Pons (tissue), 1 donor: ENCODE measurements at places on chromosomes 3 and 15.

GRCh38 chr3:128082546-128082945 is 30.3 kb downstream of the SEC61A1 start:
- DNase-seq = no peak

GRCh38 chr3:16349986-16350596 is 85.1 kb downstream of the OXNAD1 start:
- DNase-seq = no peak

- no peak for DNase-seq
Measured at GRCh38 chr3:177680472-177680821, 483.2 kb upstream of the TBL1XR1 start.

DNA sequence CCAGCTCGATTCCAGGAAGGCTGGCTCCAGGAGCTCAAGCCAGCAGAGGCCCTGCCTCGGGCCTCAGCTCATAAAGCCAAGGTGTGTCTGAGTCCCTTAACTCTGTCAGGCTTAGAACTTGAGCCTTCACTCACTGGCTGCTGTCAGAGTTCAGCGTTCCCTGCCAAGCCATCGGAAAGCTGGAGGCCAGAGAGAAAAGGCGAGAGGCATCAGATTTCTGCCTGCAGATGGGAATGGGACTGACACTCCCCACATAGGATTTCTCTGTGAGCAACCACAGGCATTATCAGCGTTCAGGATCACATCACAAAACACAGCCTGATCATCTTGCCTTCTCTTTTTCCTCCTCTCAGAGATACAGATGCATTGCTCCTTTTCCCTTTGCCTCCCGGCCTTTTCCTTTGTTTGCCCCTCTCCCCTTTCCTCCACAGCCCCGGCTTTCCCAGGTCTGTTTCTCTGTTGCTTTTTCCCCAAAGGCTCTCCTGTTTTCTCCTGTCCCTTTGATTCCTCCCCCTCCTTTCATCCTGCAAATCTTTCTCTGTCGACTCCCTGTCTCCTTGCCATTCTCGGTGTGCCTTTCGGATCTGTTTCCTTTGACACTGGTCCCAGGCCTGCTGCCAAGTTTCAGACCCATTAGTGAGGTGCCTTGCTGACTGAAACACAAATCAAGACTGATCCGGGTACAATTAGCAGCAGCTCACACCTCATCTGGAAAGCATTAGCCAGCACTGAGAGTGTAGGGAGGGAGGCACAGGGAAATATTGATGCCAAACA is 44.5 kb upstream of the BOC start:
- DNase-seq = peak; percentile 51

GRCh38 chr3:30640851-30641250 is 34.5 kb downstream of the TGFBR2 start:
- DNase-seq = no peak

DNA sequence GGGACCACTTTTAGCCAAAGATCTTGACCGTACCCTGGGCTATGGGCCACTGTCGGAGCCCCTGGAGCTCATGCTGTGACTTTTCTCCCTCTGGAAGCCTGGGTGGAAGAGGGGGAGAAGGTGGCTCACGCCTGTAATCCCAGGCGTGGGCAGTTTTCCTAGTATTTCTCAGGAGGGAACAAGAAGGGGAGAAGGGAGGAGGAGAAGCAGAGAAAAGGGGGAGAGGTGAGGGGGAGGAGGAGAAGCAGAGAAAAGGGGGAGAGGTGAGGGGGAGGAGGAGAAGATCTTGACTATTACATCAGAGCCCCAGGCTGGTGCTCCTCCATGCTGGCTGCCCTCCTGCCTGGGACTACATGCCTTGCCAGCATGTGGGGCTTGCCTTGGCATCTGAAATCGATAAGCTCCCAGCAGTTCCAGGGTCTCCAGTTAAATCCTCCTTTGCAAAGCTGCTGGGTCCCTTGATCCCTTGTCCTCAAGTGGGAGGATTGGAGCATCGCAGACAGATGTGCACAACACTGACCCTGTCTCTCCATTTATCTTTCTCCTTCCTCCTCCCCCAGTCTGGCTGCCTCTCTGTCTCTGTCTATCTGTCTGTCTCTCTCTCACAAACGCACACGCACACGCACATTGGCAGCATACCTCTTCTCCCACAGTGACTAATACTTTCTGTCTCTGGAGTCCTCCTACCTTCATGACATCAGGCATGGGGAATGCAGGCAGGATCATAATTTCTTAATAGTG is 41.6 kb downstream of the MRAS start:
- DNase-seq = no peak

DNA sequence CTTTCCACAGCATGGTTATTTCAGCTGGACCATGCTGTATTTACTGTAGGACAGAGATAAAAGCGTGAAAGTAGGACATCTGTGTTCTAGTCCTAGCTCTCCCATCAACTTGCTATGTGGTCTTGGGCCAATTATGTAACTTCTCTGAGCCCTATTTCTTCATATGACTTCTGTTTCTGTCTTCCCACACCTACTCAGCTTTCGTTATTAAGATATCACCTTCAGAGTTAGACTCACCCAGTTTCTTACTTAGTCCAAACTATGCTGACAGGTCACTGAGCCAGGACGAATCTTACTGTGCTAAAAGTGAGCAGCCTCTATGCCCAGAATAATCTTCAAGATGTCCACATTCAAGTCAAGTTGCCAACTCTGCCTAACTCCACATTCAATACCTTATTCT is 283.7 kb downstream of the IL5RA start:
- no peak for DNase-seq

DNA sequence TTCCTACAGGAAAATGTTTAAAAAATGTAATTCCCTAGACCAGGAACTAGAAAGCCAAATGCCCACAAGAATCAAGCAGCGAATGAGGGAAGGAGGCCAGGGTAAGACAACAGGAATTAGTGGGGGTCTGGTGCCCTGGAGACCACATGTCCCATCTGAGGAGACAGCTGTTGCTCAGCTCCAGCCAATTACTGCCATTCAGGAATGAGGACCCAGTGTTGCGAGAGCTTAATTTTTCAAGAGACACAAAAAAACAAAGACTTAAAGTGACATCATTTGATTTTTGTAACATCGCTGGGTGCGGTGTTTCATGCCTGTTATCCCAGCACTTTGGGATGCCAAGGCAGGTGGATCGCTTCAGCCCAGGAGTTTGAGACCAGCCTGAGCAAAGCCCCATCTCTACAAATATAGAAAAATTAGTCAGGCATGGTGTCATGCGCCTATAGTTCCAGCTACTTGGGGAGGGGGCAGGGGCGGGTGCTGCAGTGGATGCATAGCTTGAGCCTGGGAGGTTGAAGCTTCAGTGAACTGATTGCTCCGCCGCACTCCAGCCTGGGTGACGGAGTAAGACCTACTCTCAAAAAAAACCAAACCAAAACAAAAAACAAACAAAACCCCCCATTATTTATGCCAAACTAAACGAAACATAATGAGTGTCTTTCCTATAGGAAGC is 52.8 kb upstream of the LRIG1 start:
- DNase-seq = no peak

- peak; percentile 56 for DNase-seq
Measured at GRCh38 chr3:151156618-151157216, 46.3 kb downstream of the GPR171 start.

DNA sequence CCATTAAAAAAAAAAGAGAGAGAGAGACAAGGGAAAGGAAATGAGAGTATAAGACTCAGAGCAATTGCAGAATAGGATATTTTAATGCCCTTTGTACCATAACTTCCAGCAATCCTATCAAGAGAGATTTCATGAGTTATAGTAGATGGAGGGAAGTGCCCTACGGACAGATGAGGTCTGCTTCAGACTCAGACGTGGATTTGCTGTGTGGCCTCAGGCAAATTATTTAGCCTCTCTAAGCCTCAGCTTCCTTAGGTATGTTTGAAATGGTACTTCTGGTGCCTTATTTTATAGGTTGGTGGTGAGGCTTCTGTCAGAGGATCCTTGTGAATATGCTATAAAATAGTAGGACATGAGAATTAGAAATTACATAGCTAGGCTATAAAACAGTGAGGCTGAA is 448.2 kb downstream of the EDEM1 start:
- DNase-seq = no peak

DNA sequence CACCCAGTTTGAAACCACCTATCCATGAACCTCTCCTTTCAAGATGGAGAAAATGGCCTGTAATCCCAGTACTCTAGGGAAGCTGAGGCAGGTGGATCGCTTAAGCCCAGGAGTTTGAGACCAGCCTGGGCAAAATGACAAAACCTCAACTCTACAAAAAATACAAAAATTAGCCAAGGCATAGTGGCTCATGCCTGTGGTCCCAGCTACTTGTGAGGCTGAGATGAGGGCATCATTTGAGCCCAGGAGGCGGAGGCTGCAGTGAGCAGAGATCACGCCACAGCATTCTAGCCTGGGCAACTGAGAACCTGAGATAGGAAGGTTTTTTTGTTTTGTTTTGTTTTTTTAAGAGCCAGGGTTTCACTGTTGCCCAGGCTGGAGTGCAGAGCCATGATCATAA is 5.4 kb downstream of the TKT start:
- no peak for DNase-seq

GRCh38 chr3:42654331-42655201 is 1.1 kb downstream of the ZBTB47 start:
- DNase-seq = peak; percentile 72

GRCh38 chr15:62957130-62957529 is 85.4 kb upstream of the TPM1 start:
- no peak for DNase-seq

GRCh38 chr3:50336452-50337174 is 4.0 kb downstream of the RASSF1 start:
- DNase-seq = peak; percentile 26

GRCh38 chr15:74122403-74123130 is 7.8 kb upstream of the ISLR2 start:
- DNase-seq = no peak

DNA sequence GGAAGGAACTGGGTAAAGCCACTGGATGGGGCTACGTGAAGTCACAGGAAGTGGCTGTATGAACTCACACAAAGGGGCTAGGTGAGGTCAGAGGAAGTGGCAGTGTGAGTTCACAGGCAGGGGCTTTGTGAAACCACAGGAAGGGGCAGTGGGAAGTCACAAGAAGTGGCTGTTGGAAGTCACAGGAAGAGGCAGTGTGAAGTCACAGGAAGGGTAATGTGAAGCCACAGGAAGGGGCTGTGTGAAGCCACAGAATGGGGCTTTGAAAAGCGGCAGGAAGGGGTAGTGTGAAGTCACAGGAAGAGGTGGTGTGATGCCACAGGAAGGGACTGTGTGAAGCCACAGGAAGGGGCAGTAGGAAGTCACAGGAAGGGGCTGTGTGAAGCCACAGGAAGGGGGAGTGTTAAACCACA is 34.6 kb downstream of the GASK1A start:
- no peak for DNase-seq

DNA sequence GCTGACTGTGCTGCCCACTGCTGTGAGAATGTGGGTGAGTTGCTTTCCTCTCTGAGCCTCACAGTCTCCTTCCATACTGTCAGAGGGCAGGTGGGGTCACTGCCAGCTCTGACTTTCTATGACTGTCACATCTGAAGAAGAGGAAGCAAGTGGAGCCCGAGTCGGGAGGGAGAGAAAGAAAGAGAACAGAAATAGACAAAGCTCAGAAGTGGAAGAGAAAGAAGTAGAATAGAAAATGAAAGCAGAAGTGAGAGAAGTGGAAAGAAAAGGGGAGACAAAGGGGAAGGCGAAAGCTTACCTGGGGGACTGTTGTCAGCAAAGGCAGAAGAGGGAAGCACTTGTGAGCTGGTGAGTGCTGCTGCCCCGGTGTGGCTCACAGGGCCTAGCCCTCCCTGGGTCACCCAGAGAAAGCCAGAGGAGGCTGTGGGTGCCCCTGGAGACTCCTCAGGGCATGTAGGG is 57.9 kb downstream of the EPHB1 start:
- DNase-seq = peak; percentile 79

GRCh38 chr3:158407844-158408517 is 163.0 kb upstream of the MLF1 start:
- no peak for DNase-seq

- DNase-seq = peak; percentile 20
Measured at GRCh38 chr3:128322030-128323022, 144.4 kb downstream of the DNAJB8 start.

DNA sequence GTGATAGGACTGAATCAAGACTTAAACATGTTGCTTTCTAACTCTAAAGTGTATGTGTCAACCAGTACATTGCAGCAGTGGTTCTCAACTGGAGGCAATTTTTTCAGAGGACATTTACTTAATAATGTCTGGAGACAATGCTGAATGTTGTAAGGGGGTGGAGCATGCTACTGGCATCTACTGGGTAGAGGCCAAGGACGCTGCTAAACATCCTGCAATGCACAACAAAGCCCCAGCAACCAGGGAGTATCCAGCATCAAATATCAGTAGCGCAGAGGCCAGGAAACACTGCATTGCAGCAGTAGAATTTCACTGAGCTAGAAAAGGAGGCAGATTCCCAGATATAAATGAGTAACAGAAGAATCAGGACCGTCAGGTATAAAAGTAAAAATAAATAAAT is 79.8 kb upstream of the GRM7 start:
- DNase-seq = no peak

DNA sequence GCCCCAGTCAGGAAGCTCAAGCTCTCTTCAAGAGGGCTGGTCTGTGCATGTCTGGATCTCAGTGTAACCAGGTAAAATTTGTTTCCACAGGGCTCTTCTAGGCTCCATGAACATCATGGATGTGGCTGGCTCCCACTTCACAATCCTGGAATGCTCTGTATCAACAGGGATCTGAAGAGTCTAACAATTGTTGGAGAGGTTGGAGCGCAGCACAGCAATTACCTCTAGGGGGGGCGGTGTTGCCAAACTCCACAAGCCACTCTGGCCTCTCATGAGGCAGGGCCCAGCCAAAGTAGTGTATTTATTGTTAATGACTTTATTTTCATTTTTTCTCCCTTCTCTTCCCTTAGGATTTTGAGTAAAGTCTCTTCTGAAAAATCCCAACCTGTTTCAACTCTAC is 6.1 kb upstream of the EIF2B5 start:
- DNase-seq = no peak

DNA sequence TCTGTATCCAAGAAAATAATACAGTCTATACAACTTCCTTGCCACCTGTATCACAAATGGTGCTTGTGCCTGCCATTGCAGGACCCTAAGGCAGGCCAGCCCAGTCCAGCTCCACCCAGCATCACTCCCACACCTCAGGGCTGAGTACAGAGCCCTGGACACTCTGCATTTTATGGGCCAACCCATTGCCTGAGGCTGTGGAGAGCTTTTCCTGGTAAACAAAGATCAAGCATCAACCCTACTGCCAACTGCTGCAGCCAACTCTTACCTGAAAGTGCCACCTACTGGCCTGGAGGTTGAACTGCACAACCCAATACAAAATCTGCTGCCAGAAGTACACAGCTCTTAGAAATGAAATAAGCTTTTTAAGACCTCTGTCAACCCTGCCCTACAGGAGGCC is 1082.2 kb downstream of the NAALADL2 start:
- DNase-seq = peak; percentile 31

GRCh38 chr3:101065962-101066361 is 72.7 kb upstream of the ABI3BP start:
- peak; percentile 16 for DNase-seq

GRCh38 chr15:92619145-92620101 is 36.2 kb downstream of the FAM174B start:
- DNase-seq = no peak

- no peak for DNase-seq
Measured at GRCh38 chr15:90400759-90401314, 12.8 kb downstream of the IQGAP1 start.

GRCh38 chr3:8981700-8982099 is 18.4 kb upstream of the RAD18 start:
- no peak for DNase-seq
